MCF 10A (cell line): ENCODE measurements at places on chromosomes 12 and 14. TPM values are rescaled to one million over a fixed set of nuclear protein-coding genes. Genes with fewer than 3 reads are reported as not detected.

AMDHD1 gene
- 0.29 and 0.47 TPM in 2 replicates for total RNA-seq

GRCh38 chr12:32612658-32613614 lies 66.2 kb upstream of the DNM1L start:
- no peak for DNase-seq

- DNase-seq, result no peak
Observed at GRCh38 chr12:83349907-83350611, 663.4 kb downstream of the TMTC2 start.

DNA sequence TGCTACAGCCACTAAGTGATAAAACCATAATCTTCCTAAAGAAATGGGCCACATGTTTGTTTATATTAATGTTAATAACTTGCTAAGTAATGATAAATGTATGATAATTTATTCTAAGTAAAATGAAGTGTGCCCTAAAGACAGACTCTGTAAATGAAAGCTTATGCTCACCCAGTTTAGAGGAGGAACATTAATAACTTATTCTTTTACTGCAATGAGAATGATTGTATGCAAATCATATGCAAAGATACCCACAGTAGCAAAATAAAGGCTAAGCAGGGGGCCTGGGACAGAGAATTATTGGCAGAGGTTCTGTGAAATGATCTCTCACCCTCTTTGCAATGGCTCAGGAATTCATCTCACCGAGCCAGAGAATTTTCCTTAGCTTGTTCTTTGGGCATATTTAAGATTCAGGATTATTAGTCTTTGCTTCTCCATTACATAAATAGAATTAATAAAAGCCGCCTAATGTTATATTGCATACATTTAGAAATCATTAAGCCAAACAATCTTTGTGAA lies 75.9 kb downstream of the TMEM132D start:
- no peak for DNase-seq

DNA sequence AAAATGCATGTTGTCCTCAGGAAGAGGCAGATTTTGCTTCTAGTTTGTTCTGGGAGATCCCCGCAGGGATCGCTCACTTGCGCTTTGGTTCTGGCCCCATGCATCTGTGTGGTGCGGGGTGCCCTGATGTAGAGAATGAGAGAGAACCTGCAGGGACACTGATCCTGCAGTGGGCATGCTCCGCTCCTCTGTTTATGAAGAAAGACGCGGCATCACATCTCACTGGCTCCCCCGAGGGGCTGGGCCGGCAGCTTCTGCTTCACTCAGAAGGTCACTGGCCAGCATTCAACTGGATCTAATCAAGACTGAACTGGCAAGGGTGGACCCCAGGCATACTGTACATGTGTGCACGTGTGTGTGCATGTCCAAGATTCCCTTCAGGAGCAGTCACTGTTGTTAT lies 164.2 kb downstream of the CALM1 start:
- DNase-seq, result no peak

GRCh38 chr12:86456241-86456640 lies 200.1 kb upstream of the MGAT4C start:
- peak; percentile 8 for DNase-seq

GRCh38 chr12:66667906-66668305 lies 11.0 kb downstream of the GRIP1 start:
- DNase-seq, result no peak
